ENCODE measurements at places on chromosomes 7 and 10.

DNA sequence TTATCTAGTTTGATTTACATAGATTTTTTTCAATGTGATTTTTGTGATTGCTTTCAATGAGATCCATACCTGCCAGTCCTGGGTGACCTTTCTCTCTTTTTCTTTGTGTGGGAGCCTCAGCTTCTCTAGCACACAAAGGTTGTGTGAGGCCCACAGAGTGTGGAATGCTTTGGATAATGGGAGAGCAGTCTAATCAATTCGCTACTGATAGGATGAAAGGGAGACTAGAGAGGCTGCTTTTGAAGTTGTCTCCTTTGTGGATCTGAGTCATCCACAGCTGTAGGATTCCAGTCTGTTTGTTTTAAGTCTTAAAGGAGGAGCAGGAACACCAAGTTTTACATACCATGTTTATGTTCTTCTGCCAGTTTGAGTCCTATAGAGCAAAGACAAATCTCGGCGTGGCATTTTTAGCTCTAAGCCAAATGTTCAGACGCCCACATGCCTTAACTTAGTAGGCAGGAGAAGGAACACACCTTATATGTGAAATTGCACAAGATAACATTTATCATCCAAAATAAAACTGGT is 330.0 kb downstream of the ARL4A start:
- no peak for DNase-seq

DNA sequence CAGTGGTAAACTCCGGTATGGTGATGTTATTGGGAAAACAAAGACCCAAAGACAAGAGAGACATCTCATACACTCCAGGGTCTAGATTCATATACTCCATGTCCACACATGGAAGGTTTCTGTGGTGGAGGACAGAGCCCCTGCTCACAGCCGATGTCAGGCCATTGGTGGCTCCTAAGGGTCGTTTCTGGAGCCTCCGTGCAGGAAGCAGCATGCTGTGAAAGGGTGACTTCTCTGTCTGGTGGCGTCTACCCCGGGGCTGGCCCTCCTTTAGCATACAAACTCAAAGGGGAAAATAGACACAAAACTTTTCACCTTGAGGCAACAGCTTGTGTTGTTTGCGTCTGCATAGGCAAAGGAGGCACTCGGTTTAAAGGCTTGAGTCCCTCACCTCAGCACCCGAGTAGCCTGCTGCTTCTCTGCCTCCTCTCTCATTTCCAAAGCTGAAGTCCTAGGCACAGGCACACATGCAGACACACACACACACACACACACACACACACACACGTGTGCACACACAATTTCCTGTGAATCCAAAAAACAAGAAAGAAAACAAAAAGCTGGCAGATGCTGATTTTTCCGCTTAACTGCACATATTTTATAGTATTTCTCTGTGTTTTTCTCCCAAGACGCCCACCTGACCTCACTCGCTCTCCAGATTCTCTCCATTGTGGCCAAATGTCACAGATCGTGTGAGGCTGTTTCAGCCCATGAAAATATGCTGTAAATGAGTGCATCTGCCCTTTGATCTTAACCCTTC is 601.4 kb upstream of the MGMT start:
- DNase-seq = no peak

DNA sequence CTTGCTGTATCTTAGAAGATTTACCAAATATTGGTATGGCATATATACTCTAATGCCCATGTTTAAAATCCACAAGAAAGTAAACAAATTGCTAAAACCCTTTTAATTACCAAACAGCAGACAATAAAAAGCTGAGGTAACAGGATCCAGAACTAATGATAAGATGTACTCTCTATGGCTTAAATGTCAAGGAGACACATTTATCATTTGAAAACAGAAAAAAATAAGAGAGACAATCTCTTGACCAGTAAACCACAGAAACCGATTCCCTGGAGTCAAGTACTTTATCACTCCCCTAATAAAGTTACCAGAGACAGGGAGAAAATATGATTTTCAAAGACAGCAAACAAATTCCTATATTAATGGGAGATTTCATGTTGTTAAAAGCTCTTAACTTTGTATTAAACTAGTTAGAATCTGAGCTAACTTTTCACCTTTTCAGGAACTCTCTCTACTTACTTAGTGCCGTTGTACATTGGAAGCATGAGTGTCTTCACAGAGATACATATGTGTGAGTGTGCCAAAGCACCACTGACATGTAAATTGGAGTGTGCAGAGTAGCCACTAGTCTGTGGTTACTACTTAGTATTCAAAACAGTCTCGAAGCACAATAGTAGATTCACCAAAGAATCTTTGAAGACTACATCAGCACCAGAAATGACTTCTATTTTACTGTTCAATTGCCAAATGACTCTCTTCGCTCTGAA is 44.2 kb downstream of the TSPAN12 start:
- DNase-seq = no peak

DNA sequence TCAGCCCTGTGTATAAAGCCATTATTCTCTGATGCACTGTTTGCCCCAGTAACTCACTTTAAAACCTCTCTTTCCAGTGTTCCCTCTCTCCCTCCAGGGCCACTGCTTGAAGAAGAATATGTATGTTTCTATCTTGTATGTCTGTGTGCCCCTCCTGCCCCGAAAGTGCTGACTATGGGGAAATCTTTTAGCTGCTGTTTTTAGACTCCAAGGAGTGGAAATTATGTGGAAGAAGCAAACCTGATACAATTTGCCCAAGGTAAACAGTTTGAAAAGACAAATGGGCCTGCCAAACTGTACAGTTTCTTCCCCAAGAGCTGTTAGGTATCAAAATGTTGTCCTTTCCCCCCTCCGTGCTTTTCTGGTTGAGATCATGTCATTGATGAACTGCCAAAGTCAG is 3.4 kb downstream of the ADRA2A start:
- no peak for DNase-seq

DNA sequence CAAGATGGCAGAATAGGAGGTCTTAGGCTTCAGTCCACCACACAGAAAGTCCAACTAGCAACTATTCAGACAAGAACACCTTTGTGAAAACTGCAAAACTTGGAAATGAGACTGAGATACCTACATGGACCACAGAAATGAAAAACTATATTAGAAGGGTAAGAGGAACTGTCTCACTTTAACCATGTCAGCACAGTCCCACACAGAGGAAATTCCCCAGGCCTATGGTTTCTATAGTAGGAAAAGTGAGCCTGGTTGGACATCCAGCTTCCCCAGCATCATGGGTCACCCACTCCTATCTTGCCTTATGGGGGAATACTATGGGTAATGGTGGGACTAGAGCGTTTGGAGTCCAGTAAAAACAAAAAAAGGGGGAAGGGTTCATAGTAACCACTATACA is 38.8 kb upstream of the CDK6 start:
- no peak for DNase-seq

DNA sequence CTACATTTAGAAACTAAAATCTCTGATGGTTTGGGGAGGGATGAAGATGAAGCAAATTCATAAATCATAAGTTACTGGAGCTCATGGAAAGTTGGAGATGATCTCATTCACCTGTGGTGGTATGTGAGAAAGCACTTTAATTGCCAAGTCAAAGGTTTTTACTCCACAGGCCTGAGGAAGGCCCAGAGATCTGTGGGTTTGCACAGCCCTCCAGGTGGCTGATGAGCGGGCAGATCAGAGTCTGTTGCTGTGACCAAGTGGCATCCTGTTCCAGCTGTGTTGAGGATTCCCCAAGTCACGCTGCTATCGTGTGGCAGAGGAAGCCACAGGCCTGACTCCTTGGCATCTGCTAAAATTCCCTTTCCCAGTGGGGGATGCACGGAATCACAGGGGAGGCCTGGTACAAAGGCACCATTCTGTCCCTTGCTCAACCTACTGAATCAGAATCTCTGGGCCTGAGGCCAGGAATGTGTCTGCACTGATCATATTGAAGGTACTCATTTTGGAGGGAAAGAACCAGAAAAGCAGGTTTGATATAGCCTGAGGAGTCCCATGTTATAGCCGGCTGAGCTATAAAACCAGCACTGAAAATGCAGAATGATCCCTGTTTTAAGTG is 19.7 kb upstream of the DDC start:
- no peak for DNase-seq

DNA sequence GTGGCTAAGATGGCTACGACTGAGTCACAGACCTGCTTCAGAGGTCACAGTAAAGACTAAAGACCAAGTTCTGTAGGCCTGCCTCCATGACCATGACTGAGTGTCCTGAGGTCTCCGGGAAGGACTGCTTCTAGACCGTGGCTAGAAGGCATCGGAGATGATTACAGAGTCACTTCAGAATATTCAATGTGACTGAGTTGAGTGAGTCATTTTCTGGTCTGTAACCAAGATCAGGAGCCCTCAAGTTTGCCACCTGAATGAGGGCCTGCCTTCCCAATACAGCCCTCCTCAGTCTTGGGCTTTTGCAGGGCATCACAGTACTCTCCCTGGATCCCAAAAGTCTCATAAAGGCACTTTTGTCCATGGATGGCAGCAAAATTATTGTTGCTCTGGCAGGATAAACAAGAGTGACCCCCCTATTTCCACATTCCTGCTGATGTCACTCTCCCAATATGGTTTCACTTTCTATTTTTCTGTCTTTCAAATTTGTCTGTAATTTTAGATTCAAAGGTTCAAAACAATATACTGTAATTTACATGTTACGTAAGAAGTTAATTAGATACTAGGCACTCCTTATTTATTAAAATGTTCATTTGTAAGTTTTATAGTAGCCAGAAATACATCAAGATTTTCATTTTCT is 47.7 kb upstream of the ZNF92 start:
- DNase-seq = no peak

DNA sequence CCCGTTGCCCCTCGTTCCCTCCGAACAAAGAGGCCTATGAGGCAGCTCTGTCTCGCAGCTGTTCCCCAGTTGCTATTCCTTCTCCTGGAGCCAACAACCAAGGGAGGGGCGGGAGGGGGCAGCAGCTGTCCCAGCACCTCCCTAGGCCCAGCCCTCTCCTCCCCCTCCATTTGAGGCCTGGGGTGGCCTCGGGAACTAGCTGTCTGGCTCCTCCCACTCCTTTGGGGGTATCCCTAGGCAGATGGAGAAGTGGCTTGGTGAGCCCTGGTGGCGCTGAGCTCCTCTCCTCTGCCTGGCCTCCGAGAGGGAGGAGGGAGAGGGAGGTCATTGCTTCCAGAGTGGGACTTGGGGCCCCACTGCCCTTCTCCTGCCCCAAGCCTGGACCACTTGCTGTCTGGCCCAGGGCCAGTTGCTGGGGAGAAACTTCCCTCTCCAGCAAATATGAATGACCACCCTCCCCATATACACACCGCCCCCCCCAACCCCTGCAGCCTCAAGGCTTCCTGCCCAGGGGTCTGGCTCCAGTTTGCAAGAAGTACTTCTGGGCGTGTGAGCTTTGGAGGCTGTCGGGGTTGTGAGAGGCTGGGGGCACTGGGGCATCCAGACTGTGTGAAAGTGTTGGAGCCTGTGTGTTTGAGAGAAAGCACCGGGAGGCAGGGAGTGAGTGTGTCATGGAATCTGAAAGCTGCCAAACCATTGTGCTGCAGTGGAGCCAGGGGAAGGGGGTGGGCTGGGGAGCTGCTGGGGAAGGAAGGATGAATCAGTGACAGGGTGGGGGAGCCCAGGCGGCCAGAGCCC is 3.1 kb downstream of the FLNC start:
- peak; percentile 77 for DNase-seq

GRCh38 chr7:44072364-44073231 is 7.2 kb upstream of the PGAM2 start:
- peak; percentile 82 for DNase-seq

DNA sequence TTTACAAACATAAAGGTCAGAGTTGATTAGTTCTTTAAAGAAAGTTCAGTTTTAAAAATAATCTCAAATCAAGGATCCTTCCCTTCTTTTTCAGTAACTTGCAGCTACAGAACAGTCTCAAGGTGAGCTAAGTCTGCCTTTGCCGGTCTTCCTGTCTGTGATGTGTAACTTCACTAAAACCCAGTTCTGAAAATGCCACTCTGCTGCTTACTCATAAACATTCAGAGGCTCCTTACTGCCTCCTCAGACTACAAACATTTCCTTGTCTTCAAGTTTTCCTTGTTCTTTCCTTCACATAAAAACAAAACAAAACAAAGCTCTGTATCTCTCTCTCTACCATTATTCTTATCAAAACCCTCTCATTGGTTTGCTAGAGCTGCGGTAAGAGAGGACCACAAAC is 128.7 kb downstream of the ETV1 start:
- DNase-seq = no peak

- no peak for DNase-seq
Observed at GRCh38 chr7:40418448-40418847, 283.6 kb downstream of the SUGCT start.

GRCh38 chr7:41130086-41130485 is 572.8 kb downstream of the INHBA start:
- no peak for DNase-seq

DNA sequence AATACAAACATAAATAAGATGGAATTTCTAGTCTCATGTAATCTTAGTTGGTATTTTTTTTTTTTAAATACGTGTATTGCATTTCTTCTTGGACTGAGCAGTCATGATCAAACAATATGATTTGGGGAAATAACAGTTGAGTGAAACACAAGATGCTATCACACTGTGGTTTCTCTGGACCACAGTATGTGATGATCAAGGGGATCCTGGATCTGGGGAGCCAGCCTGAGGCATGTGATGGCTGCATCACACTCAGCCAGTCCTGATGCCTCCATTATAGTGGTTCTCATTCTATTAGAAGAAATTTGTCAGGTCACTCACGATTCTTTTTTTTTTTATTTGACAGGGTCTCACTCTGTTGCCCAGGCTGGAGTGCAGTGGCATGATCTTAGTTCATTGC is 495.9 kb upstream of the POT1 start:
- DNase-seq = no peak

GRCh38 chr10:69425511-69426298 is 9.0 kb upstream of the TACR2 start:
- no peak for DNase-seq

DNA sequence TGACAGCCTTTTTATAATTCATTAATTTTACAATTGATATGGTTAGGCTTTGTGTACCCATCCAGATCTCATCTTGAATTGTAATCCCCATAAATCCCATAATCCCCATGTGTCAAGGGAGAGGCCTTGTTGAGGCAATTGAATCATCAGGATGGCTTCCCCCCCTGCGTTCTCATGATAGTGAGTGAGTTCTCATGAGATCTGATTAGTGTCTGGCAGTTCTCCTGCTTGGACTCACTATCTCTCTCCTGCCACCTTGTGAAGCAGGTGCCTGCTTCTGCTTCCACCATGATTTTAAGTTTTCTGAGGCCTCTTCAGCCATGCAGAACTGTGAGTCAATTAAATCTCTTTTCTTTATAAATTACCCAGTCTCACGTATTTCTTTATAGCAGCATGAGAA is 165.7 kb upstream of the GNAI1 start:
- no peak for DNase-seq

GRCh38 chr10:97179311-97179710 is 6.4 kb downstream of the SLIT1 start:
- no peak for DNase-seq

GRCh38 chr10:50335397-50335796 is 84.1 kb upstream of the ASAH2 start:
- no peak for DNase-seq

Measured in left ventricle myocardium inferior (tissue), 1 donor.